ENCODE measurements at places on chromosomes 6 and 20.

DNA sequence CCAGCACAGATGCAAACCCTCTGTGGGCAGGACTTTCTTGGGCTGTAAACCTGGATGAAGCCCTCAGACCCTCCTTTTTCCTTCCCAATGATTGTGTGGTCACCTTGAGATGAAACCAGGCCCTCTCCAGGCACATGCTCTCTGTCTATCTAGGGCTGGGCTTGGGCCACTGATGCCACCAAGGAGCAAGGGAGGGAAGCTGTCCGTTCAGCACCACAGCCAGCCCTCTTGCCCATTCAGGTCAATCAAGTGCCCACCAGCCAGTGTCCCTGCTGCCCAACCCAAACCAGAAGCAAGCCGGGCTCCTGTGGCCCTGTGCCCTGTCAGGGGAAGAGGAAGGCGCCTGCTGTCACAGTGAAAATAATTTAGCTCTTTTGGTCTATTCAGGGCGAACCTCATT, 8.0 kb downstream of the STMN3 start:
- no peak for DNase-seq

DNA sequence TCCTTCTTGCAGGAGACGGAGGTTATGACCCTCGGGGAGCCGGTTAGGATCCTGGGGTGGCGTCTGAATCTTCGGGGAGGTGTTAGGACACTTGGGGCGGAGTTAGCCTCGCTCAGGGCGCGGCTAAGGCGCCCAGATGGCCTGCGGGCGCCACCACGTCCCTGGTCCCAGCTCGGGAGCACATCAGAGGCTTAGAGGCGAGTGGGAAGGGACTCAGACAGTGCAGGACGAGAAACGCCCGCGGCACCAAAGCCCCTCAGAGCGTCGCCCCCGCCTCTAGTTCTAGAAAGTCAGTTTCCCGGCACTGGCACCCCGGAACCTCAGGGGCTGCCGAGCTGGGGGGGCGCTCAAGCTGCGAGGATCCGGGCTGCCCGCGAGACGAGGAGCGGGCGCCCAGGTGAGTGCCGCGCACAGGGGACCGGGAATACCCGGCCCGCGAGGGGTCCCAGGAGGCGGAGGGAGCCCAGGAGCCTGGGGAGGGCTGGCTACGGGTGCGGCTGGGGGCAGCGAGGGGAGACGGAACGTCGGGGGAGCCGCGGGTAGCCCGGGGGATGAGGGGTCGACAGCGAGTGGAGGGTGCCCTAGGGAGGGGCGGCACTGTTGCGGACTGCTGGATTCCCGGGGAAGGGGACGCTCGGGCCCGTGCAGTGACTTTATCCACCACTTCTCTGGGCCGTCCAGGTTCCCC, at the start of gene HCK:
Gene HCK (plus strand): TSS at position 153 of the 688 bp plus-strand sequence.
- peak; percentile 93 for DNase-seq

- DNase-seq = no peak
Observed at GRCh38 chr6:73504160-73504559, 16.7 kb downstream of the EEF1A1 start.

GRCh38 chr6:42374018-42374669, 77.6 kb downstream of the TRERF1 start:
- peak; percentile 29 for DNase-seq

DNA sequence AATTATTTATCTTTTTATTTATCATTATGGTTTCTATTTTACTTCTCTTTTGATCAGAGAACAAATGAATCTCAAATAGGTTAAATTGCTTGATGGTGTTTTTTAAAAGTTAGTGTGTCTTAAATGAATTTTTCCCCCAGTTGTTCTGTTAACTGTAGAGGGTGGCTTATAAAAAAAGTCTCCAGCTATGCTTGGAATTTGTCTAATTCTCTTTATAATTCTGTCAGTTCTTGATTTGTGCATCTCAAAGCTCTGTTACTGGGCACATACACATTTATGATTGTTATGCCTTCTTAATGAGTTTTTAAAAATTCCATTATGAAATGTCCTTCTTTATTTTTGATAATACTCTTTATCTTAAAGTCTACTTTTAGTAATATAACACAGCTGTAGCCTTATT, 58.0 kb downstream of the LIN28B start:
- no peak for DNase-seq
